ENCODE measurements at places on chromosomes 5 and 9.

DNA sequence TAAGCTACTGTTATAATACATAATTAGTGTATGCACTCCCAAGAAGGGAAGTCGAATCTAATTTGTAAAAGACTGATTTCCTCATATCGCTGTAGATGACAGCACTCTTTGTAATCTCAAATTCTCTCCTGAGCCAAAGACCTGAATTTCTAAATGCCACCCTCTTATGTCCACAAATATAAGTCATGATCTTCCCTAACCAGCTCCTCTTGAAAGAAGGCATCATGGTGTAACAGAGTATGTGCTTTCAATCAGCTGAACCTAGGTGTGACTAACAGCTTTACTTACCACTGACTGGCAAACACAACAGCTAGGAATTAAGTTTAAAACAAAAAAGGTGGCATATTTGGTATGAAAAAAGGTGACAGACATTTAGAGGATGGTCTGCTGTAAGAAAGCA lies 34.0 kb upstream of the CTNNAL1 start:
- DNase-seq = no peak

DNA sequence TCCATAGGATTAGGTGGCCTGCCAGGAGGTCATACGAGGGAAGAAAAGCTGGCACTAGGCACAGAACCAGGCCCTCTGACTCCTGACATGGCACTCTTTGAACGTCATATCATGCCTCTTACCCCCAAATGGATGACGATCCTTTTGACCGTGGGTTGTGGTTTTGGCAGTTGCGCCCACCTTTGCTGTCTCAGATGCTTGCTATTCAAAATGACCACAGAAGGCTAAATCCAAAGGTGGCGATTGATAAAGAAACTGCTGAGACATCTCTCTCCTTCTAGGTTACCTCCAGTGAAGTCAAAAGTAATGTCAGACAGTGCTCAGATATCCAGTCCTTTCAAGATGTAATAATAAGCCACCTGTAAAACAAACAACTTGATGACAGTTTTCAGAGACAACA lies 385.0 kb downstream of the EFNA5 start:
- DNase-seq = no peak

GRCh38 chr5:6159832-6160430 lies 218.4 kb downstream of the MED10 start:
- no peak for DNase-seq

GRCh38 chr9:129318121-129319075 lies 140.3 kb upstream of the IER5L start:
- no peak for DNase-seq

GRCh38 chr9:9754186-9754585 lies 858.6 kb downstream of the PTPRD start:
- no peak for DNase-seq

- DNase-seq = no peak
Measured at GRCh38 chr5:59722874-59723273, 170.7 kb downstream of the PDE4D start.

- DNase-seq = no peak
Measured at GRCh38 chr5:81949462-81949861, 22.4 kb upstream of the ATG10 start.

DNA sequence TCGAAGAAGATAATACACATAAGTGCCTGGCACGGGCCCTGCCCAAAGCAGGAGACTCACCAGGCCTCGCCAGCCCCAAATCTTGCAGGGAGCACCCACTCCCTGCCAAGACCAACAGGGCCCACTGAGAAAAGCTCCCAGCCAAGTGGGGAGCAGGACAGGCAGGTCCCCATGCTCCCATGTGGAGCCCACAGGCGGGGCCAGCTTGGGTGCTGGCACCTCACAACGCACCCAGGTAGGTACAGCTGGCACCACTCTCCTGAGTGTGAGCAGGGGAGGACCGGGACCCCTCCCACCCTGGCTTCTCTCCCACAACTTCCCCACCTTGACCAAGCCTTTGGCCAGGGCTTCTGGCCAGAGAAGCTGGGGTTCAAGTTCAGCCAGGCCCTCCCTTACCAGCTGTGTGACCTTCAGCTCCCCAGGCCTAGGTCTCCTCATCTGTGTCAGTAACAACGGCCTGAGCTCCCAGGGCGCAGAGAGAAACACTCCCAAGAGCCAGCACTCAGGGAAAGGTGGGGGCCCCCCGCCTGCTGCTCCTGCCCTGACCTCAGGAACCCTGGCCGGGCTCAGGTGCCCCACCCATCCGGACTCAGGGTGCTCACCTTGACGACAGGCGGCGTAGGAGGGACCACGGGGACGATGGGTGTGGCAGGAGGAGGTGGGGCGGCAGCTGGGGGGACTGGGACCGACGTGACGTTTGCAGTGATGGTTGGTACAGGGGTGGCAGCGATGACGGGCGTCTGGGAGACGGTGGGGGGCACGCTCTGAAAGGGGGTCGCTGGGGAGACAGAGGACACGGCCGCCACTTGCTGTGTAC lies 17.8 kb downstream of the BRD3 start:
- DNase-seq = no peak

- DNase-seq = no peak
Measured at GRCh38 chr5:153372425-153373129, 117.9 kb upstream of the GRIA1 start.

DNA sequence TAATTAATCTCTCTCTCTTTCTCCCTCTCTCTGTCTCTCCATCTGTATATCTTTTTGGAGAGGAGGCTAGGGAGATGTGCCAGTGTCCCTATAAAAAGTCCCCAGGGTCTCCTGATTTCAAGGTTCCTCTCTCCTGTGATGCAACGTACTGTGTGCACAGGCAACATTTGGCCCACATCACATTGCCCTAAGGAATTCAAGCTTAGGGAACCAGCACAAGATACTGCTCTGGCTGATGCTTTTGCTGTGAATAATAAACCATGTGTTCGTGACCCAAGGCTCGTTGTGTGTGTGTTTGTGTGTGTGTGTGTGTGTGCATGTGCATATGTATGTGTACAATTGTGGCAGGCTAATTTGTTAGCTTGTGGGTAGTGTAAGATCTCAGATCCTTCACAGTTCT lies 9.7 kb downstream of the SPATA9 start:
- DNase-seq = no peak

DNA sequence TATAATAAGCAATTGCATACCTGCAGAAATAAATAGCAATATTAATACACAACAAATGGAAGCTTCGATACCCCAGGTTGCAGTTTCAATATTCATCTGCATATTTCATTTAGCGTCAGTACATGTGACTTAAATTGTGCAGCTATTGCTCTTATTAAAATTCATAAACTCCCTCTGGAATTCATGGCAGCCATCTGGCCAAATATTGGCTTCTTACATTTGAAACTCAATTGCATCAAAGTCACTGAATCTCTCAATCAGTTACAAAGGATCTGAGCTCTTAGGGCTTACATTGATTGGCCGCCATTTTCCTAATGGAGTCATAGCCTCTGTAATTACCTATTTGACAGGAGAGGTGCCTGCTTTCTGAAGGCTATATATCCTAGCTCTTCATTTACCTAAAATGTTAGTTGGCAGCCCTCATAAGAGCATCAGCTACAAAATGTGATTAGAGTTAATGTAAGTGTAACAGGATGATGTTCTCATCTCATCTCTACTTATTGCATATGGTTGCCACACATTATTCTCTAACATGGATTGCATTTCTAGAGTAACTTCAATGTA lies 453.5 kb downstream of the CAAP1 start:
- no peak for DNase-seq

DNA sequence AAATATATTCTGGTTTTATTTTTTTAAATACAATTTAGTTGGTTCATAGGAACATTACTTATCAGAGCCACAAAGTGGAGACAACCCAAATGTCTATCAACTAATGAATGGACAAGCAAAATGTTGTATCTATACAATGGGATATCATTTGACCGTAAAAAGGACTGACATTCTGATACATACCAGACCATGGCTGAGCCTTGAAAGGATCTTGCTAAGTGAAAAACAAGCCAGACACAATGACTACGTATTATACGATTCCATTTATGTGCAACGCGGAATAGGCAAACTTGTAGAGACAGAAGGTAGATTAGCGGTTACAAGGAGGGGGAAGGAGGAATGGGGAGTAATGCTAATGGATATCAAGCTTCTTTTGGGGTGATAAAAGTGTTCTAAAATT lies 621.6 kb downstream of the BNC2 start:
- no peak for DNase-seq

DNA sequence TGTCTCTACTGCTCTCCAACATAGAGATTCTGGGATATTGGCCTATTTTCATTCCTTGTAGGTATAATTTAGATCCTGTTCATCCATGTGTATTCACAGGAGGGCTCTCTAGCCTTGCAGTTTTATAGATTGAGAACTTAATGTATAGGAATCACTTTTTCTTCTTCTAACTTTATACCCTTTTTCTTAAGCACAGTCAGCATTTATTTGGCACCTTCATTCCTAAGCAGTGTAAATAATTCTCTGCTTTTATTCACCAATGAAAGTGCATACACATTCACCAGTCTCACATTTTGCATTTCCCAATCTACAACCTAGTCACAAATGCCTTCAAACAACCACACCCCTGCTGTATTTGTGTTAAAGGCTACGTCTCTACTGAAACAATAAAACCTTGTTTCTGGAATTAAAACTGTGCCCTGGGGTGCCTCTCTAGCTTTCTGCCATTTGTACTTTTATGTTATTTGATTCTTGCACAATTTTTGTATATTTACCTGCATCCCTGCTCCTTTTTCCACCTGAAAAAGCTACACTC lies 49.3 kb downstream of the NREP start:
- no peak for DNase-seq

DNA sequence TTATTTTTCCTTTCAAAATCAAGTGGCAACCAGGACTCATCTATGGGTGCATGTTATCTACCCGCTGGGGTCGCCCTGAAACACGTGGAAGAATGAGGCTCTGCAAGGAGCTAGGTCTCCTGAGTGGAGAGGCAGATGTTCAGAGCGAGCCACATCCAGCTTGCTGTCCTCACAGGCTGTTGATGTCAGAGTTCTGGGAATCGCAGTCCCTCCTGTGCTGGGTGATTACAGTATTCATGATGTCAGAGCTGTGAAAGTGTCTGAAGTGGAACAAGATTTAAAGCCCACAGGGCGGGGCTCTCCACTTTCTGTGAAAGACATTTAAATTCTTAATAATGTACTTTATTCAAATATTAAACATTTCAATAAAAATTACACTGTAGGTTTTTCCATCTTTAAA lies 24.4 kb upstream of the LMX1B start:
- no peak for DNase-seq

DNA sequence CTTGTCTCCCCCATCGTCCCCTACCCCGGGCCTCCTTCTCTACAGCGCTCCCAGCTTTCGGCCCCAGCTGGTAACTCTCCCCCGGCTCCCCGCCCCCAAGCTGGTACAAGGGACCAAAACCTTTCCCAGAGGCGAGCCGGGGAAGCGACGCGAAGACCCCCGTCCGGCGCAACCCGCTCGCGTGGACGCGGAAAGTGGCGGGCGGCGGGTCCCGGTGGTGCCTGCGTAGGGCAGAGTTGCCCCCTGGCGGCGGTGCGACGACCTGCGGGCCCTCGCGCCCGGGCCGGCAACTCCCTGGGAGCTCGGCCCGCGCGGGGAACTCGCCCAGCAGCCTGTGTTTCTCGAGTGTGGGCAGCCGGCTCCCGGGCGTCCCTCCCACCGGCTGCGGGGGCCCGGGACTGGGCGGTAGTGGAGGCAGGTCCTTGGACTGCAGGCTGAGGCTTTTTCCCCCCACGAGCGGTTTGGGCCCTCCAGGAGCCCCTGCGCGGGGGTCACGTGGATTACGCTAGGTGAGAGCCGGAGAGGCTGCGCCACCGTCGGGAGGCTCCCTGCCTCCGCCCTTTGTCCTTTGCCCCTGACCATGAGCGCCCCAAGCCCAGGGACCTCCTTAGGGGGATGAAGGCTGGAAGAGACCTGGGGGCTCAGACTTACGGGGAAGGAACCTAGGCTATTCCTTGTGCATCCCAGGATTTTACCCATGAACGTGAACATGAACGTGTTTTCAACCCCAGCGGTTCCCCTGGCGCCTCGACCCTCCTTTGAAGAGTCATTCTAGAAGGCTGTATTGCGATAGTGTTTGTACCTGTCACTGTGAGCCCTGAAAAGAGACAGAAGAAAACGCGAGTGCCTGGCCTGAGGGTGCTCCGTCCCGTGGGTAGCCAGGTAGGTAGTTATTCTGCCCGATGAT lies 2.9 kb upstream of the FOXD1 start:
- DNase-seq = peak; percentile 69

DNA sequence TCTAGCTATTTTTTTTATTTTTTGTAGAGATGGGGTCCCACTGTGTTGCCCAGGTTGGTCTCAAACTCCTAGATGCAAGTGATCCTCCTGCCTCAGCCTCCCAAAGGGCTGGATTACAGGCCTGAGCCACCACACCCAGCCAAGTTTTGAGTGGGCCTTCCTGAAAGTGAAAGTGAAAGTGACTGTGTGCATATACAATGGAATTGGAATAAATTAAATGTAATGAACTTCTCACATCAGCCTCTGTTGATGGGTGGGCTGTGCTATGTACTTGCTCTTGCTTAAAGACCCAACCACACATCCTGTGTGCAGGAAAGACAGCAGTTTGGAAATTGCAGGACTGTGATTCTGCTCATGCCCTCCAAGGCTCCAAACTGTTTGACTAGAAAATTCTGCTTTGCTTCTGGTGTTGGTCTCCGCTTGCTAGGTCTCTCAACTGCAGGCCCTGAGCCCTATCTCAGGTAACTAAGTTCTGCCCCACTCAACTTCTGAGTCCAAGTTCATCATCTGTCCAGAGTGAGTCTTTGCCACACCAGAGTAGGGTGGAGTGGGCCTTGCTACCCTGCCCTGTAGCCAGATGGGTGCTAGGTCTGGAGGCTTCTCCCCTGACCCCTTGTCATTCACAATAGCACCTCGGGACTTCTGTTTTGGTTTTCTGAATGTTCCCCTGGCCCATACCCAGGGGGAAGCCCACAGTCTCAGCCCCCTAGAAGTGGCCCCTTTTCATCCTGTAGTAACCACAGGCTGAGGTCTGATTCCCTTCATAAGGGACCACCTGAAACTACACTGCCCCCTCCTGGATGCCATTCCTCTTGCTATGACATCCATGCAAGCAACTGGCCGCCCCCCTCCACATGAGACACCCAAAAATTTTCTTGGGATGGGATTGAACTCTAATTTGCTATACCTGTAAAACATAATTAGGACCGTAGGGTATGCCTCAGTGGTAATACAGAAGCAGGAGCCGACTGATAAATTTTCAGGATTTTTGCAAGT lies 36.5 kb upstream of the RAD23B start:
- no peak for DNase-seq

DNA sequence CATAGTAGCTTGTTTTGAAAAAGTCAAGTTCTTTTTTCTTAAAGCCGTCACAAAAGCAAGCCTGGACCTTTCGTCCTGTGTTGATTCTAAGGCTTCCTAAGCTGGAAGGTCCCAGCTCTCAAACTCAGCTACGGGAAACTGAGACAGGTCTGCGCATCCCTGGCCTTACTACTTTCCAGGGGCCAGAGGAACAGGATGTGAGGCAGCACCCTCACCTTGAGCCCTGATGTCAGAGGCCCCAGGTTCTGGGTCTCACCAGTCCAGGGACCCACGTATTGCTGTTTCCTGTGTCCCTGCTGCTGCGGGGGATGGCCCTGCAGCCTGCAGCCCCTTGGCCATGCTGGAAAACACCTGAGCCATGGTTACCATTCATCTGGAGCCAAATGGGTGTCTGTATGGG lies 123.9 kb downstream of the COL23A1 start:
- no peak for DNase-seq

GRCh38 chr5:35482167-35482755 lies 135.4 kb upstream of the SPEF2 start:
- no peak for DNase-seq

GRCh38 chr5:96637196-96637595 lies 25.0 kb upstream of the CAST start:
- no peak for DNase-seq

- DNase-seq = no peak
Measured at GRCh38 chr9:113886466-113886865, 10.4 kb downstream of the ZNF618 start.

- peak; percentile 90 for DNase-seq
Measured at GRCh38 chr5:150180241-150181026, 9.4 kb upstream of the SLC6A7 start.

Measured in right hindlimb (tissue), 1 donor.